ENCODE measurements at places on chromosomes 7 and 10. TPM values are rescaled to one million over a fixed set of nuclear protein-coding genes. Genes with fewer than 3 reads are reported as not detected.

The GFRA1 gene
- 0.17 TPM for total RNA-seq

The FKBP9 gene
- total RNA-seq, result 141 TPM

The OR2A5 gene
- total RNA-seq, result not detected

The PRXL2A gene
- 11.0 TPM for total RNA-seq

The NEUROD6 gene
- total RNA-seq, result not detected

The CYP3A4 gene
- not detected for total RNA-seq

The PHTF2 gene
- 19.7 TPM for total RNA-seq

The SYCE1 gene
- total RNA-seq, result 21.7 TPM

The FOXI2 gene
- not detected for total RNA-seq

The LRRC18 gene
- total RNA-seq, result not detected

The CLDN3 gene
- total RNA-seq, result not detected

The IKZF1 gene
- not detected for total RNA-seq

The KEL gene
- total RNA-seq, result not detected

The ZNF467 gene
- total RNA-seq, result 2.4 TPM

The KIF11 gene
- total RNA-seq, result 2.7 TPM

The STN1 gene
- 65.0 TPM for total RNA-seq

The SLC26A5 gene
- not detected for total RNA-seq

The VPS37D gene
- total RNA-seq, result 3.7 TPM

The CTAGE8 gene
- 4.5 TPM for total RNA-seq

The GDF2 gene
- not detected for total RNA-seq

The CCDC6 gene
- 76.0 TPM for total RNA-seq

The GHRHR gene
- not detected for total RNA-seq

The CTAGE4 gene
- total RNA-seq, result 10.3 TPM

The EN2 gene
- total RNA-seq, result 0.17 TPM

The AKR1C2 gene
- total RNA-seq, result 19.7 TPM

The AKR1B15 gene
- not detected for total RNA-seq

The SCART1 gene
- 1.3 TPM for total RNA-seq

The NMT2 gene
- 15.3 TPM for total RNA-seq

The ZNF107 gene
- total RNA-seq, result 4.6 TPM

The PKD2L1 gene
- total RNA-seq, result not detected

The ASL gene
- 59.7 TPM for total RNA-seq

The HOXA11 gene
- total RNA-seq, result 0.96 TPM

The CPXM2 gene
- 0.83 TPM for total RNA-seq

The LRRC17 gene
- total RNA-seq, result 0.47 TPM

The PAPSS2 gene
- total RNA-seq, result 6.8 TPM

The FAM53B gene
- 16.2 TPM for total RNA-seq

The POP7 gene
- total RNA-seq, result 29.2 TPM

The CDNF gene
- total RNA-seq, result 1.5 TPM

The ATOH7 gene
- not detected for total RNA-seq

The GARIN1A gene
- total RNA-seq, result 1.2 TPM

The ITIH5 gene
- total RNA-seq, result not detected

The RBM33 gene
- total RNA-seq, result 22.2 TPM

The GTF2IRD1 gene
- total RNA-seq, result 35.1 TPM

The SEPTIN7 gene
- 137 TPM for total RNA-seq

The ZNF438 gene
- 1.2 TPM for total RNA-seq

The GUSB gene
- total RNA-seq, result 13.3 TPM

The AQP1 gene
- 0.17 TPM for total RNA-seq

The NEUROG3 gene
- total RNA-seq, result not detected

The SP8 gene
- total RNA-seq, result 0.21 TPM

The EBF3 gene
- under 0.01 TPM for total RNA-seq

The IL6 gene
- 0.66 TPM for total RNA-seq
